ENCODE measurements at places on chromosomes 11 and 22. TPM values are rescaled to one million over a fixed set of nuclear protein-coding genes. Genes with fewer than 3 reads are reported as not detected.

MAJIN gene
- not detected for total RNA-seq

SLC22A8 gene
- not detected for total RNA-seq

MS4A6E gene
- total RNA-seq, result not detected

KCNC1 gene
- total RNA-seq, result 0.06 TPM

Data from A549 treated with ZK216348 at 1 μM for 4 hours (cell line).